HFFc6 (cell line): ENCODE measurements at places on chromosomes 6 and 20.

GRCh38 chr20:11137688-11138087 is 463.9 kb upstream of the JAG1 start:
- no peak for DNase-seq

GRCh38 chr6:62740596-62740995 is 454.6 kb upstream of the KHDRBS2 start:
- no peak for DNase-seq

GRCh38 chr20:49938173-49939163 is 2.3 kb downstream of the RNF114 start:
- peak; percentile 46 for DNase-seq

- no peak for DNase-seq
Observed at GRCh38 chr6:73528897-73529296, 8.1 kb upstream of the EEF1A1 start.
